ENCODE measurements at places on chromosomes 4 and X. TPM values are rescaled to one million over a fixed set of nuclear protein-coding genes. Genes with fewer than 3 reads are reported as not detected.
A peak's percentile ranks its signal among the peaks of the same experiment; 100 is the strongest.

GNRHR gene
- not detected for total RNA-seq

TIGD2 gene
- total RNA-seq = 11.5 TPM

HPSE gene
- 2.3 TPM for total RNA-seq

FGFBP1 gene
- not detected for total RNA-seq

CXXC4 gene
- 10.2 TPM for total RNA-seq

ANKRD50 gene
- total RNA-seq = 43.6 TPM

C1GALT1C1 gene
- 30.0 TPM for total RNA-seq

GRCh38 chr4:158371158-158371557, 150.5 kb upstream of the RXFP1 start:
- DNase-seq = no peak

GRCh38 chr4:9901257-9901656, 119.8 kb downstream of the DRD5 start:
- DNase-seq = no peak

- no peak for DNase-seq
Observed at GRCh38 chr4:7569810-7570783, 135.4 kb upstream of the PSAPL1 start.

DNA sequence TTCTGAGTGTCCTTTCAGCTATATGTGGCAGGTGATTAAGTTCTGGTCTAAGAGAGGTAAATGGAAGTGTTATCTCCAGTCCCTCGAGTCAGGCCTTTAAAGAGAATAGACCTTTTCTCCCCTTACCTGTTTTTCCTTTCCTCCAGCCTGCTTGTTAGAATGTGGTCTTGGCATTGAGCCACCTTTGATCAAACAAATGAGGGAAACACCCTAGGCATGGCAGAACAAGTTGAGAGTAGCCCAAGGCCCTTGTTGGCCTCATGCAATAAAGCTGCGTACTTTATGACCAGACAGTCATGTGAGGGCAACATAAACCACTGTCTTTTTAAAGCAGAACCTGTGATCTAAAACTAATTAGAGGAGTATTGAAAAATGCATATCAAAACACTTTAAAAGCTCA, 13.2 kb upstream of the IL13RA2 start:
- no peak for DNase-seq

DNA sequence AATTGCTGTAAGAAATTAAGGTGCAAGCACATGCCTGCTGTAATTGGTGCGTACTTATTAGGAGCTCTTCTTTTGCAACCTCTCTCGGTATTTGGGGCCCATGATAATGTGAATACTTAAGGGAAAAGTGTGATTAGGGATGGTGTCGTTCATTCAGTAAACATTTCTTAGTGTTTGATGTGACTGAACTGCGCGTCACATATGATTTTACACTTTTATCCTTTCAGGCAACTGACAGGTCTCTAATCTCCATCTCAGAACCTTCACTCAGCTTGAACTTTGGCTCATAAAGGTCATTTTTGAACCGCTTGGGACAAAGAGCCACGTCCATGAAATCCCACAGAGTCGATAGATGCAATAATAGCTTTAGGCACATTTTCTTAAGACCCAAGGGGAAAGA, 612.1 kb upstream of the PITX2 start:
- no peak for DNase-seq

DNA sequence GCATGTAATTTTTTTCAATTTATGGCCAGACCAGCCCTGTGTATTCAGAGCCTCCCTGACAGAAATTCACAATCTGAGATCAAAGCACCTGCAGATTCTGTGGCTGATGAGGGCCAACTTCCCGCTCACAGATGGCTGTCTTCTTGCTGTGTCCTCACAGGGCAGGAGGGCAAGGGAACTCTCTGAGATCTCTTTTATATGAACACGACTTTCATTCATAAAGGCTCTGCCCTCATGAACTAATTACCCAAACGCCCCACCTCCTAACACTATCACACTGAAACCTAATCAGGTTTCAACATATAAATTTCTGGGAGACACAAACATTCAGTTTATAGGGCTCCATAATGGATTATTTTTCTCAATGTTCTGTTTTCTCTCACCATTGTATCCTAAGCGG, 192.6 kb downstream of the NWD2 start:
- no peak for DNase-seq

GRCh38 chrX:133546441-133546840, 131.2 kb upstream of the GPC4 start:
- DNase-seq = no peak

DNA sequence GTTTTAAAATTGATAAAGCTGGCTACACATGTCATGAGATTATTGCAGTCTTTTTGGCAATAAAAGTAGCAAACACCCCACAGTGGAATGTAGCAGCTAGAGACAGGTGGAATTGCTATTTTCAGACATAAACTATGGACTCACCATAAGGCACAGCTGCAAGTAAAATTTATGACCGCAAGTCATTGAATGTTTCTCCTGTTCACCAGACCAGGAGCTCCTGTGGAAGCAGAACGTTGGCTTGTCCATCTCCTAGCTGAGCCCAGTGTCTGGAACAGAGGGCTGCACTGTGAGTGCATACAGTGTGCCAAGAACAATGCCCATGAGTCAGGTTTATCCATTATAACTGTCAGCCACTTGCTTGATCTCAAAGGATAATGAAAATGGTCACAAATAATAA, 538.2 kb downstream of the INPP4B start:
- no peak for DNase-seq

- no peak for DNase-seq
Observed at GRCh38 chr4:7296661-7297335, 104.5 kb downstream of the SORCS2 start.

- no peak for DNase-seq
Observed at GRCh38 chr4:70902577-70903290, 565 bp downstream of the MOB1B start.

- no peak for DNase-seq
Observed at GRCh38 chr4:172344308-172344938, 531.2 kb downstream of the GALNTL6 start.

DNA sequence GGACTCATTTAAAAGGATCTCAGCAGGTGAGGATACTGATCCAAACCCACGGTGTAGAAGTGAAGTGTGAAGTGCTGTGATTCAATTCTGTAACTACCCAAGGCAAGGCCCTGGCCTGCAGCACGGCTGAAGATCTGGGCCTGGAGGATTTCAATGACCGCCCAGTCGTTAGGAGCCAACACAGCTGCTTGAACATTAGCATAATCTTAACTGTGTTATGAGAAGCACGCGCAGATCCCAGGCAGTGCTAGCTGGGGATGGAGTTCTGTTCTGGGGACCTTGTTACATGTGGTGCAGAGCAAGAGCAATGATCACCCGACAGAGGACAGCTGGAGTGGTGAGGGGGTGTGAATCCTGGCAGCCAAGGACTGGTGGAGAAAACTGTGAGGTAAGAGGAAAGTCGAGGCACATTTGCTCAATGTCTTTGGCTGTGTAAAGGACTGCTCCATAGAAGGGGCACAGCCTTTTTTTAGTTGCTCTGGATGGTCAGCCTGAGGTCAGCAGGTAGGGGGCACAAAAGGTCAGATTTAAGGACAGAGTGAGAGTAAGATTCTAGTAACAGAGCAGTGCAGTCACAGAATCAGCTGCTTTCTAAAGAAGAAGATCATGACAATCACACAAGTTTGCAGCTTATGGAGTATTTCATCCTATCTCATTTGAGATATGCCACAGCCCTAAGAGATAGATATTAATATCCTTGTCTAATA, 181.8 kb downstream of the DCLK2 start:
- peak; percentile 37 for DNase-seq

- no peak for DNase-seq
Observed at GRCh38 chr4:165877286-165877685, 4.2 kb downstream of the TLL1 start.

GRCh38 chrX:53287493-53288138, 6.2 kb upstream of the IQSEC2 start:
- DNase-seq = no peak

DNA sequence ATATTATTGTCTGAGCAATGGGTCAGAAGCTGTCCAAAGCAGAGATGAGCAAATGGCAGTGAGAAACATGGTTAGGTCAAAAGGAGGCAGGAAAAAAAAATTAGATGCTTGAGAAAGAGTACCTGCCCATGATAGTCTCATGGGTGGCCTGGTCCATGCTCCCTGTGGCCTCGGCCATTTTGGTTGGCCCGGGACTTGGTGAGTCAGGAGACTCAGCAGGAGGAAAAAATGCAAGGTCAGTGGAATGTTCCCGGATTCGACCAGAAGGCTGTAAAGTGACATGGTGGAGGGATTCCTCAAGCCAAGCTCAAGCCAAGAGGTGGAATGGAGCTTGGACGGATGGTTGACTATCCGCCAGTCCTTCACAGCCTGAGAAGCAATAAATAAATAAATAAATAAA, 236.7 kb downstream of the ASMT start:
- DNase-seq = no peak

All from testis (tissue), 5 donors.